Left ventricle myocardium inferior (tissue), 1 donor: ENCODE measurements at places on chromosomes 2 and 18. TPM values are rescaled to one million over a fixed set of nuclear protein-coding genes. Genes with fewer than 3 reads are reported as not detected.

- DNase-seq = no peak
These were observed 38.9 kb downstream of the AKAIN1 start for GRCh38 chr18:5158172-5158571.

DNA sequence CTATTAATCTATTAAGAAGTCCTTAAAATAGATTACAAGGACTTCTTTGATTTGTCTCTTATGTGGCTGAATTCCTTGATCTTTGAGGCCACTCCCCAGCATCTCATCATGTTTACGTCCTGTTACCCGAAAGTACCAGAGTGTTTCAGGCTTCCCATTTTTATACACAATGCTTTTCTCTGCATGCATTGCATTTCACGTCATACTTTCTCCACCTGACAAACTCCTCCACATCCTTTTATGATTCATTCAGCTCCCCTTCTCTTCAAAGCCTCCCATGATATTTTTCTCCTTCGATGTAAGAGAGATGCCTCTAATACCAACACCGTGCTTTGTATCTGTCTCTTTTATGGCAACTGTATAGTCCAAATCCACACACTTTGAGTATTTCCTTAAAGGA is 379.0 kb upstream of the CRIM1 start:
- DNase-seq = no peak

- DNase-seq = no peak
These were observed 19.3 kb downstream of the GEMIN6 start for GRCh38 chr2:38797250-38797676.

GRCh38 chr2:44016282-44016681 is 20.5 kb upstream of the LRPPRC start:
- DNase-seq = peak; percentile 25

SPP2 gene
- not detected for total RNA-seq

FEV gene
- not detected for total RNA-seq
